ENCODE measurements at places on chromosomes 12 and 14. TPM values are rescaled to one million over a fixed set of nuclear protein-coding genes. Genes with fewer than 3 reads are reported as not detected.

Gene MYF6
- total RNA-seq = not detected

Gene CIROP
- total RNA-seq = not detected

Gene KRT71
- total RNA-seq = not detected

Gene KCNH5
- total RNA-seq = not detected

Gene SRRM4
- total RNA-seq = not detected

Gene DCN
- total RNA-seq = not detected

Gene KRT78
- total RNA-seq = not detected

Gene ADAMTS20
- total RNA-seq = not detected

Gene EEF1AKMT3
- 5.2 TPM for total RNA-seq

Gene NGB
- total RNA-seq = not detected

Gene PPP4R4
- total RNA-seq = 3.1 TPM

Gene ACTN1
- 52.6 TPM for total RNA-seq

GRCh38 chr12:20194171-20194570 is 174.2 kb upstream of the PDE3A start:
- DNase-seq = no peak

- DNase-seq = no peak
These were observed 17.8 kb upstream of the HIF1A start for GRCh38 chr14:61677479-61677878.

DNA sequence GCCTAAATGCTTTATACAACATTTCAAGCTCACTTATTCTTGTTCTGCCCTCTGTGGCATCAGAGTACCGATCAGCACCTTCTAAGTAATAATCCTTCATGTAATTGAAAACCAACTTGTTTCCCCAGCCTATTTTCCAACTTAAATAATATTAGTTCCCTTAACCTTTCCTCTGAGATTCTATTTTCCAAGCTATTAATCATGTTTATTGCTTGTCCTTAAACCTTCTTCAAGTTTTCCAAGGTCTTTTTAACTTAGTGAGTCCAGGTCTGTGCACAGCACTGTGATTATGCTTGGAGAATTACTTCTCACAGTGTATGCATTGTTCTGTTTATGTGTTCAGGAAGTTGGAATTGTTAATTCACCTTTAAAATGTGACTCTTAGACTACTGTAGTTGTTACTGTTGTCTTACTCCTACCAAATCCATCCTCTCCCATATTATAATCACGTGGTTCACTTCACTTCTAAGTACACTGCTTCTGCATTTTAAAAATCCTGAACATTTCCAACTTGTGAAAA is 1039.3 kb upstream of the FOXG1 start:
- no peak for DNase-seq

- DNase-seq = no peak
These were observed 106.1 kb downstream of the PAX9 start for GRCh38 chr14:36767603-36768281.

DNA sequence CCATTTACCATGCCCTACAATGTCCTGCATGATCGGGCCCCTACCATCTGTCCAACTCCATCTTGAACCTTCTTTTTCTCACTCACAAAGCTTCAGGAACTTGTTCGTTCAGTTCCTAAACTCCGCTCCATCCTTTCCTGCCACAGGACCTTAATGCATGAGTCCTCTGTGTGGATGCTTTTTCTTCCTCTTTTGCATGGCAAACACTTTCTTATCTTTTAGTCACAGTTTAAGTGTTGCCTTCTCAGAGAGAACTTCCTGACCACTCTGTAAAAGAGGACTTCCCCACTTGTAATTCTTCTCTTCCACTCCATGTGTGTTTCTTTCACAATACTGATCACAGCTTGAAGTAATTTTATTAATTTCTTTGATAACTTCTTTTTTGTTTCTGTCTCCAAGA is 54.4 kb upstream of the ETV6 start:
- DNase-seq = no peak

- no peak for DNase-seq
These were observed 39.2 kb upstream of the MEG3 start for GRCh38 chr14:100786576-100787219.

- no peak for DNase-seq
These were observed 6.6 kb downstream of the ZNF385A start for GRCh38 chr12:54377797-54378515.

DNA sequence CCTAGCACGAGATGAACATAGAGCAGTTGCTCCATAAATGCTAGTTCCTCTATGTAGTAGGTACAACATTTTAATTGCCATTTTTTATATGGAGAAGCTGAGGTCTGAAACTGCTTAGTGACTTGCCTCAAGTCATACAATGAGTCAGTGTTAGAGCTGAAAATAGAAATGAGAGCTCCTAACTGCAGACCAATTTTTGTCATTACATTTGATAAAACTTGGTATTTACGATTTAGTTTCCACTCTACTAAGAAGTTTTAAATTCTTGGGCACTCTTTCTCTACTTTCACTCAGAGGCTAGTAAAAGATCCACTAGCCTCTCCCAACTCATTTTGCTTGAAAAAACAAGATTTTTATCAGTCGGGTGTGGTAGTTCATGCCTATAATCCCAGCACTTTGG is 8.1 kb upstream of the TMED10 start:
- DNase-seq = no peak

DNA sequence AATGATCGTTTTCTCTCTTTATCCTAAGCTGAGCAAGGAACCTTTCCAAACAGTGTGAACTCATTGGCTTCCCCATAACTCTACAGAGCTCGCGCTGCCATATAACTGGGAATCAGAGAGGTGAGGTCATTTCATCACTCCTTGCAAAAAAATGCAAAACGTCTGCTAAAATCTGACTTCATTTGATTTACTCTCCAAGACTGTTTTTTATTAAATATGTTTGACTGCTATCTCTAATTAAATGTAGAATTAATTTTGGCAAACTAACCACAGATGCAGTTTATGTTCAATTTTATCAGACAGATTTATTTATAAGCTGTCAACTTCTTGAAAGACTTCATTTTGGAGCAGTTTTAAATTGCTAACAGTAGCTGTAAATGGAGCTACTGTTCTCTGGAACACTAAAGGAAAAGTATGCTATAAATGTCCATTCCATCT is 131.6 kb upstream of the SOX5 start:
- DNase-seq = no peak

DNA sequence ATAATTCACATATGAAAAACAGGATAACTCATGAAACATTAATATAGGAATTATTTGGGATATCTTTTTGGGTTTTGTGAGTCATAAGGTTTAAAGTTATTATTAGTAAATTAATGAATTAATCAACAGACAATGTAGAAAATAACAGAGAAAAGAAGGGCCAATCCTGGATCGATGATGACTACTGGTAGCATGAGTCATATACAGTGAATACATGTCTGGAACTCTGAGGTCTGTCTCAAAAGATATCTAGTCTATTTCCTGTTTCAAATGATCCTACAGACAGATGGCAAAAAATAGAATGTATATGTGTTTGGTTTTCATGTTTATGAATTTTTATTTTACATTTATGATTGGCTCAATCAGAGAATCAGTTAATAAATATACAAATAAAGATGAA is 86.4 kb upstream of the RTL1 start:
- no peak for DNase-seq

GRCh38 chr12:131681257-131681620 is 29.7 kb upstream of the SFSWAP start:
- no peak for DNase-seq

DNA sequence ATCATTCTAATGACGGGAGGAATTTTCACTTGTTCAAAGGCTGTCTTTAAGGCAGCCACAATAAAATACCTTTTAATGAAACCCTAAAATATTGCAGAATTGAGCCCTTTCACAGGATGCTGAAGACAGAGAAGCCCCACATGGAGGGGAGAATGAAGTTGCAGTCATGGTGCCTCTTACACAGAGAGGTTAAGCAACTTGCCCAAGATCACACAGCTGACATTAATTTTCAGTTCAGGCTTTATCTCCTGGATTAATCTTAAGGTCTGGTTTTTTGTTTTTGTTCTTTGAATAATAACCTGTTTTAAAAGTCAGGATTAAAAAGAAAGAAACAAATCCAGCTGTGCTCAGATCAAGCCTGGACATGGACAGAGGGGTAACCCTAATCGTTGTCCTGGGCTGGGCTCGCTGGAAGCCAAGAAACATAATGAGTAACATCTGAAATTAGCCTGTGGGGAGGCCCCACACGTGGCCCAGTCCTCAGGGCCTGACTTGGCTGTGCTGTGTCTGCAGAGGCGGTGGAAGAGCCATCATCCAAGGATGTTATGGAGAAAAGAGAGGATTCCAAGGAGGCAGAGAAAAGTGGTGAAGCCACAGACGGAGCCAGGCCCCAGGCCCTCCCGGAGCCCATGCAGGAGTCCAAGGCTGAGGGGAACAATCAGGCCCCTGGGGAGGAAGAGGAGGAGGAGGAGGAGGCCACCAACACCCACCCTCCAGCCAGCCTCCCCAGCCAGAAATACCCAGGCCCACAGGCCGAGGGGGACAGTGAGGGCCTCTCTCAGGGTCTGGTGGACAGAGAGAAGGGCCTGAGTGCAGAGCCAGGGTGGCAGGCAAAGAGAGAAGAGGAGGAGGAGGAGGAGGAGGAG is 8.0 kb downstream of the CHGA start:
- DNase-seq = no peak

DNA sequence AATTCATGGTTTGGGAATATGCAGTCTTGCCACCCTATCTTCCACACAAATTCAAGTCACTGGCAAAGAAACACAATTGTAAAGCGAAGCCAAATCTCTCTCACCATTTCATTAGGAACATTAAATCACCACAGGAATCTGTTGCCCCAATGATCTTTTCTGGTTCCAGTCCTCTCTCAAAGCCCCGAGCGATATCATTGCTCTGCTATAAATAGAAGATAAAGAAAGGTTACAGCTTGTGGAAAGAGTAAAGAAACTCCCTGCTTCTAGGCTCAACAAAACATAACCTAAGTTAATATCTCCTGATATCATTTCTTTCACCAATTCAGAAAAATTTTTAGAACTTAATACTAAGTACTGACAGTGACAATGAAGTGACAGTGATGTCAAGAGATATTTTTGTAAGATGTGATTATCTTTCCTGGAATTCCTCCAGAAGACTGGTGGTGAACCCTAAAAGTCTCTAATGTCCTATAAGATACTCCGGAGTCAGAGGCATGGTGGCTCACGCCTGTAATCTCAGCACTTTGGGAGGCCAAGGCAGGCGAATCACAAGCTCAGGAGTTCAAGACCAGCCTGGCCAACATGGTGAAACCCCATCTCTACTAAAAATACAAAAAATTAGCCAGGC is 33.8 kb downstream of the CBX5 start:
- DNase-seq = no peak

GRCh38 chr14:75497191-75497590 is 25.1 kb upstream of the BATF start:
- DNase-seq = peak; percentile 84

GRCh38 chr14:32469388-32470160 is 140.5 kb downstream of the AKAP6 start:
- DNase-seq = no peak

- no peak for DNase-seq
These were observed 4.5 kb upstream of the OR11H6 start for GRCh38 chr14:20219033-20219432.

- peak; percentile 64 for DNase-seq
These were observed 16.3 kb downstream of the GLTP start for GRCh38 chr12:109863847-109864712.

GRCh38 chr14:65834812-65835211 is 422.3 kb downstream of the FUT8 start:
- no peak for DNase-seq

GRCh38 chr12:57776247-57776587 is 3.8 kb downstream of the EEF1AKMT3 start:
- DNase-seq = no peak

- DNase-seq = peak; percentile 73
These were observed 165.2 kb downstream of the VRK1 start for GRCh38 chr14:96962337-96962736.

DNA sequence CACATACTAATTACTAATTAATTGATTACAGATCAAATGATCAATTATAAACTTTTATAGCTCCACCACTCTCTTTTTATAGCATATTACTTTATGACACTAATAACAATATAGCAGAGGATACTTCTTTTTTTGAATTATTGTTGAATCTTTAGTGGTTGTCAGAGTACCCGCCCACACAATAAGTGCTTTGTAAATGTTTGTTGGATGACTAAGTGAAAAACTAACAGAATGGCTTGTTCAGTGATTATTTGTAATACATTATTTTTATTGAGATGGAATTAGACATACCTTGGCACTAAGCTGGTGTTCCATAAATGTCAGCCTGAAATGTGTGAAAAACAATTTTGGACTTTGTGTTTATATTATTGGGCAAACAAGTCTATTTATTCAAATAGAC is 670.5 kb upstream of the ATXN7L3B start:
- no peak for DNase-seq

- no peak for DNase-seq
These were observed 53.3 kb upstream of the CDKN3 start for GRCh38 chr14:54343272-54344121.
